Activated CD8-positive, alpha-beta memory T cell treated with anti-CD3 and anti-CD28 coated beads for 48 hours (primary cell): ENCODE measurements at places on chromosomes 12 and 14.

- no peak for DNase-seq
Measured at GRCh38 chr14:93322929-93323599, 9.8 kb downstream of the BTBD7 start.

- no peak for DNase-seq
Measured at GRCh38 chr14:53147208-53147607, 5.9 kb downstream of the DDHD1 start.

GRCh38 chr14:58966997-58967396 lies 221.5 kb upstream of the DAAM1 start:
- DNase-seq: no peak

- DNase-seq: no peak
Measured at GRCh38 chr14:93346926-93347721, at the start of gene COX8C. Gene COX8C, plus strand, starts transcription at chr14:93347182. Its CDS starts 87 bp downstream, at chr14:93347269.

DNA sequence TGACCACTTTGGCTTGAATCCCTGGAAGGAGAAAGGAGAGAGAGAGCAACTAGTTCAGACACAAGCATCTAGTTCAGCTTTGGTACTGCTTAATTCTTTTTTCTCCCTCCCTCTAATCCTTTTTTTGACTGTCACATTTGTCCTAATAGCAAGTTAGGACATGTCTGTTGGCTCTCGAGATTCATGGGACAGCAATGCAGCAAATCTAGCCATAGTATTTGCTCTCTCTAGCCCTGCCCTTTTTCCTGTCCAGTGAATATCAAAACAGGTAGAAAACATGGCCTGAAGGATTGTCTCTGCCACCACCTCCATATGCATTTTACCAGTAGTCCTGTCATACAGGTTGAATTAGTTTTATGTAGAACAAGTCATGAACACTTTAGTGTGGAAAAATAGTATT lies 116.4 kb downstream of the PTPRB start:
- no peak for DNase-seq

DNA sequence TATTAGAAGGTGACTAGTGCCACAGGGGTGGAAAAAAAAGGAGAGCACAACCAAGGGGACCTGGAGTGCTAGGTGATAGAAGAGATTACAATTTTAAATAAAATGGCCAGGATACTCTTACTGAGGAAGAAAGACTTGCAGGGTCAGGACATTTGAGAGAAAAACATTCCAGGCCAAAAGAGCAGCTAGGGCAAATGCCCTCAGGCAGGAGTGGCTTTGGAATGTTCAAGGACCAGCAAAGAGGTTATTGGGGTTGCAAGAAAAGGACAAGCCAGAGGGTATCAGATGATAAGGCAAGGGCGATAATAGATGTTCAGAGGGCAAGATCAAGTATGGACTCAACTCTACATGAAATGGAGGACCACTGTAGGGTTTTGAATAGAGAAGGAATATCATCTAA lies 146.4 kb downstream of the KIF21A start:
- no peak for DNase-seq

DNA sequence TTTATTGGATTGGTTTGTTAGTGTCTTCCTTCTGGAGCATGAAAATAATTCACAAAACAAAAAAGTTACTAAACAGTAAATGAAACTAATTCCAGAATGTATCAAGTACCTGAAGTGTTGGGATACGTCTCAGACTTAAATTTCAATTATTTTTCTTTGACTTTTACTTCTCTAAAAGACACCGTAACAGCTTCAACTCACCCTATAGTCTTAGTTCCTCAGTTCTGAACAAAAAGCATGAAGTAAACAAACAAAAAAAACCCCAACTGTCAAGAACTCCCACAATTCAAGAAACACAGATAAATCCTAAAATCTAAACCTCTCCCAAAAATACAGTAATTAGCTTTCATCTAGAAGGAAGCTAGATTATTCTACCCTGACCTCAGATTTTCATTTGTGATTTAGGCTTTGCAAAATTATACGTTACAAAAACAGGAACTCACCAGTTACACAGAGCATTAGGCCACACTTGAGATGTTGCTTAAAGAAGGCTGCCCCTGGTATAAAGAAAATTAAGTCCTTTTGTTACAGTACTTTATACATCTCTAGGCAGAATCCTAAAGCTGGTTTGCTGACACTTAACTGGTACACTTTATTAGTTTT lies 10.2 kb downstream of the HEATR5A start:
- DNase-seq: no peak

DNA sequence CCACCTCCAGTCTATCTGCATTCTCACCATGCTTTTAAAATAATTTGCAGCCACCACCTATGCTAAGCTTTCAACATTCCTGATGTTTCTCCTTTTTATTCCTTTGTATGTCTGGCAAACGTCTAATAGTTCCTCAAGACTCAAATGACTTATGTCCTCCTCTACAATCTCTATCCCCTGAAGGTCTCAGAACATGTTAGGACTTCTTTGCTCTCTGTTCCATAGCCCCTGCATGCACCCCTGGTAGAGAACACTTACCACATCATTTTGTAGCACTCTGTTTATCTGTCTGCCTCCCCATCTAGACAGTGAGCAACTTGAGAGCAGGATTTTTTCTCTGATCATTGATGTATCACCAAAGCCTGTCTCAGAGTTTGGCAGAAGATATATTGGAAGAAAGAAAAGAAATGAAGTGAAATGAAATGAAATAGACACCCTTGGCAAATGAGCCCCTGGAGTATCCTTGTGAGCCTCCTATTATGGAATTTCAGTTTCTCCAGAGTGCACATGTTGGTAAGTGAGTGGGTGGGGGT lies 1231.2 kb upstream of the FLRT2 start:
- no peak for DNase-seq

DNA sequence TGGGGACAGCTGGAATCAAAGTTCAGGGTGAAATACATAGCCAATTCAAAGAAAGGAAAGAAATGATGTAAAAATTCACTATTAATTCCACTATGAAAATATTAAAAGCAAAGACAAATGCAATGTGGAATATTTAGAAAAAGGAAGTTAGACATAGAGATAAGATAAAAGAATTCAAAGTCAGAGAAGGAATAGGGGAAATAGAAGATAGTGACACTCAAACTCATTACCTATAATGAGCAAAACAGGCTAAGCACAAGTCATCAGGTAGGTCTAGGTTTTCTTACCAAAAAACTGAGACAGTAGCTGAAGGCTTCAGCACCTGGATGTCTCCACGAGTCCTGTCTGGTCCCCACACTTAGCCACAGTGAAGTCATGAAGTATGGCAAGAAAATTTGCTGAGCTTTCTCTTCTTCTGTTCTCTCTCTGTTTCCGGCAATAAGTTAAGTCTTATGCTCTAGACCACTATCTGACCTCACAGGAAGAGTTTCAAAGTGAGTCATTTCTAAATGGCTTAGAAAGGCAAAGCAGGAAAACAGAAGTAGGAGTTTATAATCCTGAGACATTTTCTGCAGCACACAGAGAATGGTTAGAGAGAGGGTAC lies at the start of gene C3AR1:
Gene C3AR1, minus strand, starts transcription at position 369 of the 604 bp plus-strand sequence. CDS start 6,174 bp downstream, outside the sequence.
- no peak for DNase-seq

GRCh38 chr14:72597252-72598233 lies 296.4 kb downstream of the DPF3 start:
- no peak for DNase-seq

DNA sequence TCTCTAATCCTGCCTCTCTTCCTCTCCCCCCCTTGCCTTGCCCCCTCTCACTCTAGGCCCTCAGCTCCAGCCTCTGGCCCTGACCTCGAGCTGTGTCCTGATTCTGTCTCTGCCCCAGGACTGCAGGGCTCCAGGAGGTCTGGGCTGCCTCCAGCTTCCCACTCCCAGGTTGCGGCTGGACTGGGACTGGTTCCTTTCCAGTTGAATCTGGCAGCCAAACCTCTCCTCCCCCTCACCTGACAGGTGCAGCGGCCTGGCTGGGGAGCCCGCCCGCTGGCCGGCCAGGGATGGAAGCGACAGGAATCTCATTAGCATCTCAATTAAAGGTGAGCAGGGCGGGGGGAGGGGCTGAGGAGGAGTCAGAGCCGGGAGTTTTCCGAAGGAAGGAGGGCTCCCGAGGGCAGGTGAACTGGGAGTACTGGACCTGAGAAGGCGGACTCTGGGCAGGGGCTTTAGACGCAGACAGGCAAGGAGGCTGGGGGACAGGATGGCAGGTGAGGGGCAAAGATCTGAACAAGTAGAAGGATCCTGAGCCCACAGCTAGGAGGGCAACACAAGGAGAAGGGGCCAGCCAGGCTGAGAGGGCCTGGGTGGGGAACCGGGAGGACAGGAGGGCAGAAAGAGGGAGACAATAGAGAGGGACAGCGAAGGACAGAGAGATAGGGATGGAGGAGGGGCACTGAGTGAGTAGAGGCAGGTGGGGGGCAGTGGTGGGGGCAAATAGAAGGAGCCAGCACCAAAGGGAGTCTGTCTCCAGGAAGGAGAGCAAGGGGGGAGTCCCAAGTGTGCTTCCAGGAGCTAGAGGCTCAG lies at the start of gene SCNN1A:
Gene SCNN1A, minus strand, starts transcription at position 295 of the 810 bp plus-strand sequence. CDS start 780 bp downstream, outside the sequence.
- no peak for DNase-seq

DNA sequence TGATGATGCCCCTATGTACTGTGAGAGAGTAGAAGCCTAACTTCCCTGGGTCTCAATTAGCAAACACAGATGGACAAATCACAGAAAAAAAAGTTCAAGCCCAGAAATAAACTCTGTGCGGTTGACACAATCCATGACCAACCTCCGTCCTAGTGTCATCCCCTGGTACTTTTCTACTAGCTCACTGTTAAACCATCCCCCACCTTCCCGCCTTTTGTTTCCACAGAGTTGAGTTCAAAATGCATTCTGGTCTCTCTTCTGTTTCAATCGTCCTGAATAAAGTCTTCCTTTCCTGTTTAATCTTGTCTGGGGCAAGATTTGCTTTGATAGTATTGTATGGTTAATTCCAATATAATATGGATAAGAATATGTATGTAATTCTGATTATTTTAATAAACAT lies 199.9 kb downstream of the SLC6A15 start:
- no peak for DNase-seq

DNA sequence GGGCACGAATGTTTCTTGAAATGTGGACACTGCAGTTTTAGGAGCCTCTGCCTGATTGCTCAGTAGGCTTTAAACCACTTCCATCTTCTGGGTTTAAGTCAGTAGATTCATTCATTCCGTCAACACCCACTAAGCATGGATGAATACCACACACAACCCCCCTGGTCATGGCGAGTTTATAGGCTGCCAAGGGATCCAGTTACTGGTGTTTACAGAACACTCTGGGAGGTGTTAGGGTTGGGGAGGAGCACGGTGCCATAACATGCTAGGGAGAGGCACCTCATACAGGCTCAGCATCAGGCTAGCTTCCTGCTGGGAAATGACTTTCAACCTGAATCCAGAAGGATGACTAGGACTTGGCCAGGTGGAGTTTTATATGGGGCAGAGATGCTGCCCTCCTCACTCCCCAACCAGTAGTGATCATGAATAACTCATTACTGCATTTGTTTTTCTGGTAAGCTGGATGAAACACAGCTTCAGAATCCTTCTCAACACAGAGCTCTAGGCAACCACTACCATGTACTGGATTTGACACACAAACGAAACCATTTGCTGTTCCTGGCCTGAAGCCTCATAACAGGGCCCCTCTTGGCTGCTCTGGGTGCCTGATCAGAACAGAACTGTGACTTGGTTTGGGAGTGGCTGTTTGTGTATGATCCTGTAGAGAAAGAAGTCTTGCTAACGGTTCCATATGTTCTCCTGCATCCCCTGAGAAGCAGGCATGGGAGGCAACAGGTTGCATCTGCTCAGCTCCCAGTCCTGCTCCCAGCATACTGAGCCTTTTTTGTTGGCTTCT lies 47.9 kb downstream of the FBXW8 start:
- DNase-seq: no peak

DNA sequence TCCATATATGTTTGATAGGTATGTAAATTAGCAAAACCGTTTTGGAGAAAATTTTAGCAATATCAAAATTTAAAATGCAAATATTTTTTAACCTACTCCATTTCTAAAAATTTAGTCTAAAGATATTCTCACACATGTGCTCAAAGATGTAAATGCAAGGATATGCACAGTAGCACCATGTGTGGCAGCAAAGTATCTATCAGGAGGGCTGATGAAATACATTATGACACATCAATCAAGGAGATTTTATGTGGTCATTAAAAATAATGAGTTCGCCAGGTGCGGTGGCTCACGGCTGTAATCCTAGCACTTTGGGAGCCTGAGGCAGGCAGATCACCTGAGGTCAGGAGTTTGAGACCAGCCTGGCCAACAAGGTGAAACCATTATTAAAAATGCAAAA lies 8.0 kb upstream of the C1R start:
- DNase-seq: no peak

GRCh38 chr12:106147956-106148355 lies 9.2 kb upstream of the NUAK1 start:
- no peak for DNase-seq

GRCh38 chr14:73239393-73240241 lies 2.3 kb downstream of the PAPLN start:
- no peak for DNase-seq

GRCh38 chr12:121467638-121468498 lies 68.0 kb downstream of the RNF34 start:
- no peak for DNase-seq

- DNase-seq: no peak
Measured at GRCh38 chr12:87861791-87862190, 167.4 kb downstream of the C12orf50 start.

DNA sequence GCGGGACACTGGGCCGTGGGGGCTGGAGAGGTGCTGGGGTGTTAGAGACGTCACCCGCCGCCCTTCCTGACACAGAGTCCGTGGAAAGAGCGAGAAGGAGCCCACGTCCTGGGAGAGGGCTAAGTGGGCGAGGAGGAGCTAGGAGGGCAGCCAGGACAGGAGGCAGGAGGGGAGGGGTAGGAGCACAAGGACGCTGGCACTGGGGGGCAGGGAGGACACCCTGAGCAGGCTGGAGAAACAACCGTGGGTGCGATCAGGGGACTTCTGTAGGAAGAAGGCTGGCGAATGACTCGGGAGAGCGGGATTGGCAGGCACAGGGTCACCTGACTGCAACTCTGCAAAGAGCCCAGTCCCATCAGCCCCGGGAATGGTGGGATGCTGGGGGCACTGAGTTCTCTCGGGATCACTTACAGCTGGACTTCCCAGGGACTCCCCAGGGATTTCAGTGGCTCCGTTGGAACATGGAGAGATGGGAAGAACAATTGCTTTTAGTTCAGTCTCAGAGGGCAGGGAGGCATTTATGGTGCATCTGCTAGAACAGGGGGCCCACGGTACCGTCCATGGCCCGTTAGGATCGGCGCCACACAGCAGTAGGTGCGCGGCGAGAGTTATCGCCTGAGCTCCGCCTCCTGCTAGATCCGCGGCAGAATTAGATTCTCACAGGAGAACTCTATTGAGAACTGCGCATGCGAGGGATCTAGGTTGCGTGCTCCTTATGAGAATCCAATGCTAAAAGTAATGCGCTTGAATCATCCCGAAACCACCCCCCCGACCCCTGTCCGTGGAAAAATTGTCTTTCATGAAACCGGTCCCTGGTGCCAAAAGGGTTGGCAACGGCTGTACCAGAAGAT lies 24.3 kb downstream of the UBR7 start:
- no peak for DNase-seq

GRCh38 chr12:105733579-105733978 lies 403.1 kb downstream of the C12orf75 start:
- no peak for DNase-seq
